ENCODE measurements at places on chromosomes 2 and 18.

GRCh38 chr2:107322416-107322815 lies 436.4 kb upstream of the ST6GAL2 start:
- DNase-seq, result no peak

GRCh38 chr2:211611061-211611518 lies 927.5 kb downstream of the ERBB4 start:
- DNase-seq, result no peak

DNA sequence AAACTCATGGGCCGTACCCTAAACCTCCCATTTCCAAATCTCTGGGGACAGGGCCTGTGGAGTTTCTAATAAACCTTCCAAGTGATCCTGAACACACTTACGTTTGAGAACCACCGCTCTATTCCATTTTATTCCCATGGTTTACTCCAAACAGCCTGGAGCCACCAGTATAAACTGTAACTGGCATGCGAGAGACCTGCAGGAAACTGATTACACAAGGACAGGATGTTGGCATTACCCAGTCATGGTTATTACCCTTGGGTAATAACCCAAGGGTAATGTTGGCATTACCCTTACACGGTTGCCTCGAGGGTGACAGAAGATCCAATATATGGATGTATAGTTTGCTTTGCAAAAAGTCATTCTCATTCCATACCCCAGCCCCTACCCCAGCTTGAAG lies 37.0 kb upstream of the YPEL5 start:
- no peak for DNase-seq

GRCh38 chr2:112765251-112765650 lies 842 bp upstream of the CKAP2L start:
- no peak for DNase-seq

- no peak for DNase-seq
These were observed 238.3 kb upstream of the TRIB2 start for GRCh38 chr2:12478151-12479064.

DNA sequence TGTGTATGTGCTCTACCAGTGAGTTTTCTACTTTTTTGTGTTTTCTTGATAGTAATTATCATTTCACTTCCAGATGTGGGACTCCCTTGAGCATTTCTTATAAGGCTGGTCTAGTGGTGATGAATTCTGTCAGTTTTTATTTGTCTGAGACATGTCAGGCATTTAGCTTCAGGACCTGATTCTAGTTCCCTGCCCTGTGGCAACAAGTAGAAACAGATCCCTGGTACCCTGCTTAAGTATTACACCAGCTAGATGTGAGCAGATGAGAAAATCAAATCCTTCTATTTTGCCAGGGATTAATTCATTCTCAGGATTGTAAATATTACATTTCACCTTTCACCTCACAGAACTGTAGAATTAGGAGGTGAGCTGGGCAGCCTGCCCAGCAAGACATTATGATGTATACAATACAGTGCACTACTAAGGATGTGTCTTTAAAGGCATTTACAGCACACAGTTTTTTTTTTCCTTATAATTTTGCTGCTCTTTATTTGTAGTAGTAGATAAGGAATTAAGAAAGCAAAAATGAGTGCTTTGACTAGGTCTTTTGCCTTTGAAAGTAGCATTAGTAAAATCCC lies 35.1 kb downstream of the GALM start:
- DNase-seq, result no peak

GRCh38 chr2:68564426-68564825 lies 79.0 kb upstream of the PROKR1 start:
- no peak for DNase-seq

DNA sequence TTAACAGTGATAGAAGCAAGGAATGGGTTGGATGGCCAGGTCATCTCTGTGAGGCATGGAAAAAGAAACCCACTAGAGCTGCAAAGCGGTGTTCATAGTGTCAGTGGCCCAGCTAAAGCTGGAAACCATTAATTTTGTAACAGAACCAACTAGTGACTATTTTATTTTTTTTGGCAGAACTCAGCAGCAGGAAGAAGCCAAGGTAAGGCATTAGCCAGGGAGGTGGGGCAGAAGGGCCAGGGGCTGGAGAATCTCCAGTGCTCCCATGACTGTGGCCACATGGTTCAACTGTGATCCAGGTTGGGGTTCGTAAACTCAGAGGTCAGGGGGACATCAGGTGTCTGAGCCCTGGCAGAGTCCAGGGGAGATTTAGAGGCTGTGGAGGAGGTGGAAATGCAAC lies 25.9 kb upstream of the YES1 start:
- DNase-seq, result no peak

- no peak for DNase-seq
These were observed 2.0 kb downstream of the RDH14 start for GRCh38 chr2:18558458-18558857.

- DNase-seq, result no peak
These were observed 57.3 kb upstream of the CYP26B1 start for GRCh38 chr2:72204786-72205503.

DNA sequence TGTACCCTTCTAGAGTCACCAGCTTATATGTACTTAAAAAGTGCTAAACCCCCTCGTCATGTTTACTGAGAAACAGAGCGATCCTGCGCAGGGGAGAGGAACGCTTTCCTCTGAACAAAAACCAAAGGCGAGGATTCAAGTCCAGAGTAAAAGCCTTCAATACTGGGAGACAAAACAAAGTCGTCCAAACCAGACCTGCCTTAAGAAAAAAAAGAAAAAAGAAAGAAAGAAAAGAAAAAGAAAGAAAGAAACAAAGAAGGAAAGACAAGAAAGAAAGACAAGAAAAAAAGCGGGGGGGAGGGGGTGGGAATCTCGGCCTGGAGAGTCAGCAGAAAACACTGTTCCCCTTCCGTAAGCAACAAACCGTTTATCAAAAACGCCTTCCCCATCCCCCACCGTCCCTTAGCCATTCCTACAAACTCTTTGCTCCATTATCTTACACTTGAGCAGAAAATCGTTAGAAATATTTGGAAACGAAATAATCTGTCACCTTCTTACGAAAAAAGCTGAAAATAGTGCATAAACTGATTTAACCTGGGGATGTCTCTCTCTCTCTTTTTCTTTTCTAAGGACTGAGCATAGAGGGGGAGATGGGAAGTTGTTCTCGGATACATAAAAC lies 3.3 kb downstream of the PTGR3 start:
- no peak for DNase-seq

GRCh38 chr2:120559401-120559800 lies 176.3 kb upstream of the GLI2 start:
- DNase-seq, result no peak

DNA sequence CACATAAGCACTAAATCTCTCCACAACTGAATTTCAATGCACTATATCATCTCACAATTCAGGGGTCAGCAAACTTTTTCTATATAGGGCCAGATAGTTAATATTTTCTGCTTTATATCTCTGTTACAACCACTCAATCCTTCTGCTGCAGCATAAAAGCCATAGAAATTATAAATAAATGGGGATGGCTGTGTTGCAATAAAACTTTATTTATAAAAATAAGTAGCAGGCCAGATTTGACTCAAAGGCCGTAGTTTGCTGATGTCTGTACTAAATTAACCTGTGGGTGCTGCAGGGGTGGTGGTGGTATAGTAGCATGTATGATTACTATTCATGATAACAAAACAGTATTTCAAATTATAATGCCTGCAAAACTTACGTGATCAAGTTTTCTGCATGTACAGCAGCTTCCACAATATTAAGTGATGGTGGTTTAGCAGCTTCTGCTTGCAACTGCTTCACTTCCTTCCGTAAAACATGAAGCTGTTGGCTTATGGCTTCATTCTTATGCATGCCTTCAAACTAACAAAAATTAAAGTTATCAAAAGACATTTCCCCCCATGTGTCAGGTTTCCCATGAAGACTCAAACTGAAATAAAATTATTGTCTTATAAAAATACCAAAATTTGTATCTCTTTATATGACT lies 64.1 kb downstream of the SIGLEC15 start:
- no peak for DNase-seq

DNA sequence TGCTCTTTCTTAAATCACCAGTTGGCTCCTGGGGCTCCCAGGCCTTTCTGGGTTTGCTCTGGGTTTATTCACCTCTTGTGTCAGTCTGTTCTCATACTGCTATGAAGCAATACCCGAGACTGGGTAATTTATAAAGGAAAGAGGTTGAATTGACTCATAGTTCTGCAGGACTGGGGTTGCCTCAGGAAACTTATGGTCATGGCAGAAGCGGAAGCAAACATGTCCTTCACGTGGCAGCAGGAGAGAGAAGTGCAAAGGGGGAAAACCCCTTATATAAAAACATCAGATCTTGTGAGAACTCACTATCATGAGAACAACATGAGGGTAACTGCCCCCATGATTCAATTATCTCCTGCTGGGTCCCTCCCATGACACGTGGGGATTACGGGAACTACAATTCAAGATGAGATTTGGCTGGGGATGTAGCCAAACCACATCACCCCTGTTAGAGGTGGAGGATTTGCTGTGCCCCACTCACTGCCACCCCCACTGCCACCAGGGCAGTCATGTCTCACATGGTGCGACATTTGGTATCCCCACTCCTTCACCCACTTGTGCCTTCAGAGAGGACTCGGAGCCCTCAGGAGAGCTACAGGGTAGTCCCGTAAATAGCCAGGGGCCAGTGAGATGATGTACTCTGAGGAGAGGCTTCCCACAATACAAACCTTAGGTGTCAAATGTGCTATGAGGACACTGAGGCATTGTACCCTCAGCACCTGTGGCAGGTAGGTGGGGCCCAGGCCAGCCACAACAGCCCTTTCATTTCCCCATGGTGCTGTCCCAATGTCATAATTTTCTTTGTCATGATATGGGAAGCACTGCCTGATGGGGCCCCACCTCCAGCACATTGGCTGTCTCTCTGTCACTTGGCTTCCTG lies 35.7 kb downstream of the CDC42EP3 start:
- no peak for DNase-seq

GRCh38 chr2:85455552-85456090 lies 37.1 kb downstream of the SH2D6 start:
- DNase-seq, result no peak

- DNase-seq, result no peak
These were observed 51.1 kb upstream of the TNP1 start for GRCh38 chr2:216911008-216911407.

DNA sequence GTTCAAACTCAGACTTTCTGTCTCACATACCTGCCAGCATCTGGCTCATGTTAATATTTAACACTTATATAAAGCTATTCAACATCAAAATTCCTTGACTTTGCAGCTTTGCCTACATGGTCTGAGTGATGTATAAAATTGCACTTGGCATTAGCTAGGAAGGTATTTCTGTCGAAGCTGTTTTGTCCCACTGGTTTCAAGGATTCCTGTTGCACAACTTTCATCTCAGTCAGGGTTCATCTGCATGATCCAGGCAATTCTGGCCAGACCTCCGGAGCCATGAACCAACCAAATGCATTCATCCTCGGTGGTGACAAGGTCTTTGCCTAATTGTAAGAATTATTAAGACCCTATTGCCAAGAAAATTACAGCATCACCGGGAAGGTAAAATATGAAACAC lies 185.4 kb downstream of the ZEB2 start:
- no peak for DNase-seq

GRCh38 chr2:73969356-73969755 lies 15.4 kb upstream of the TET3 start:
- DNase-seq, result no peak

DNA sequence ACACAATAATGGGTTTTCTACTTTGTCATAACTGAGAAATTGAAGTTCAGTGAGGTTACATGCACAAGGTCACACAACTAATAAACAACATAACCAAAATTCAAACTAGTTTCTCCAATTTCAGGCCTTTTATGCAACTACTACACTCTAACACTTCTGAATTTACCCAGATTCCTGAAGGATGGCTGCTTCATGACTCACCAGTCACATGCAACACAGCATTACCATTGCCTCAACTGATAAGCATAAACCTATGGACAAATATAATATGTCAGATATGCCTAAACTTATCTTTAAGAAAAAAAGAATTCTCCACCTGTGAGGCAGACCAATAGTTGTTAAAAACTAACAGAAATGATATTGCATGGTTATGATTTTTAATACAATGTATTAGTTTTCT lies 586.5 kb upstream of the SLC8A1 start:
- no peak for DNase-seq

GRCh38 chr18:39960550-39960949 lies 1994.5 kb upstream of the PIK3C3 start:
- DNase-seq, result no peak

- no peak for DNase-seq
These were observed 115.6 kb upstream of the RMDN2 start for GRCh38 chr2:37809525-37809924.

DNA sequence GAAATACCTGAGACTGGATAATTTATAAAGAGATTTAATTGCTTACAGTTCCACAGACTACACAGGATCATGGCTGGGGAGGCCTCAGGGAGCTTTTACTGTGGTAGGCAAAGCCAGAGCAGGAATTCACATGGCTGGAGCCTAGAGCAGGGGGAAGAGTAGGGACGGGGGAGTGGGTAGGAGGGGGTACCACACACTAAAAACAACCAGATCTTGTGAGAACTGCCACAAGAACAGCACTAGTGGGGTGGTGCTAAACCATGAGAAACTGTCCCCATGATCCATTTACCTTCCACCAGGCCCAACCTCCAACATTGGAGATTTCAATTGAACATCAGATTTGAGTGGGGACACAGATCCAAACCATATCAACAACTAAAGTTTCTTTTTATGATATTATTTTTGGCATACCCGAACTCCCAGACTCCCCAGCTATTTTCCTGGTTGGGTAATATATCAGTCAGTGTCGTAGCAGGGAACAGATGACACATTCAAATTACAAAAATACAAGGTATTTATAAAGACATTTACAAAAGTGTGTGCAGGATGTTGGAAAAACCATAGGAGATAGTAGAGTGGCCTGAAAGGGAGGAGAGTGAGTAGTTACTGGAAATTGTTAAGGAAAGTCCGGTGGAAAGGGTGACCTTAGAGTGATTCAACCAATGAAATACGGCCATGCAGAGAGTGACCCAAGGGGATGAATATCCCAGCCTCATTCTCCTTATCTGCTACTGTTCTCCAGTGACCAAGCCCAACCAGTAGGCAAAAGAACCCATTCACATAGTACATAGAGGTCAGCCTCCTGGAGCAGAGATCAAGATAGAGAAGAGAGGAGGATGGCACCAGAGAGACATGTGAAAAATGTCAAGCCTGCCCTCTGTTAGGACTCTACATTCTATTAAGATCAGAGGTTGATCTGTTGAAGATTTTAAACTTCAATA lies 8.8 kb downstream of the RPL37A start:
- DNase-seq, result no peak

- no peak for DNase-seq
These were observed 22.5 kb downstream of the TMEM178A start for GRCh38 chr2:39688181-39688580.

GRCh38 chr18:71287268-71287667 lies 998.4 kb downstream of the SOCS6 start:
- DNase-seq, result no peak

GRCh38 chr18:64037812-64038414 lies 68.0 kb downstream of the SERPINB8 start:
- DNase-seq, result peak; percentile 55

DNA sequence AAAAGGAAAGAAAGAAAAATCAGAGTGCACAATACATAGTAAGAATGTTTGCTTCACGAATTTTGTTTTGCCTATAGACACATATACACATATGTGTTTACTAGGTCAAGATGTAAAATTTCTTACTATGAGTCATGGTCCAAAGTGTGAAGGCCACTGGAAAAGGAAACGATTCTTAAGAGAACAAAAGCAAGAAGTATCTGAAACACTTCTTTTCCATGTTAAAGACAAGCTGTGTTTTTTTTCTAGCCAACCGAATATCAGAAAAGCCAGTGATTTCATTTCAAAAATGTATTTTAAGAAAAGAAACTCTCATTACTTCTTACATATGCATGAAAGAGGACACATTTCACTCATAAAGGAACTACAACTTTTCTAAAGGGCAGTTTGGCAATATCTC lies 24.9 kb downstream of the PECR start:
- DNase-seq, result no peak

GRCh38 chr2:76187415-76187814 lies 476.7 kb upstream of the GCFC2 start:
- DNase-seq, result no peak

Measured in NCI-H1105 treated with DMSO at 0.1 percent for 48 hours (cell line).